ENCODE measurements at places on chromosomes 7 and 10.

DNA sequence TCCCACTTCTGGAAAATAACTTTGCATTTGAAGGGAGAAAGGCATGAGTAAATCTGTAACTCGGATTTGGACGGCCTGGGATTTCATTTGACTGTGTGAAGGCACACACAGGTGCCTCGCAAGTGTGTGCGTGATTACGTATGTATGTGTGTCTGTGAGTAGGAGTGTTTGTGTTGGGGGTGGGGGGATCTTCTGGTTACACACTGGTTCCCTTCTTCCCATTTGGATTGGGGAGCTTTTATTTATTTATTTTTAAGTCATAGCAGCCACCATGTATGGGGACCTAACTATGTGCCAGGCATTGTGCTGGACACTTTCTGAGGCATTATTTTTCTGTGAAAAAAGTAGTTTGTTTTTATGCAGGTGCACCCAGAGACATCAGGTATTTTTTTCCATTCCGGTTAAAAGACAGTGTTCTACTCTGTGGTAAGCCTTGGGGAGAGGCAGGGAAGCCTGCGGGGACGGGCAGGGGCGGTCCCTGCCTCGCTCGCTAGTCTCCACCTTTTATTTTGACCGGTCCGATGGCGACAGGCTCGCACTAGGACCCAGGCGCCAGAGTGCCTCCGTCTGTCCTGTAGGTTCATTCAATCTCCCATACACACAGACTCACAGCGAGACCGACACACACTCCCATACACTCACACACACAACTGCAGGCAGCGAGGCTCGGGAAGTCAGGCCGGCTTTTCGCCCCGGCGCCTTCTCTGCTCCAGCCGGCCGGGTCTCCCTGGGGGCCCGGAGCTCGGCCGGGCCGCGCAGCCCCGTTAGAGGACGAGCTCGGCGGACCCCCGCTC is at the start of gene MXI1:
Gene MXI1 (plus strand): TSS at position 595 of the 794 bp plus-strand sequence. CDS start 204 bp downstream, outside the sequence.
- DNase-seq, result peak; percentile 82

GRCh38 chr7:3146571-3147226 is 103.0 kb upstream of the CARD11 start:
- DNase-seq, result peak; percentile 40

DNA sequence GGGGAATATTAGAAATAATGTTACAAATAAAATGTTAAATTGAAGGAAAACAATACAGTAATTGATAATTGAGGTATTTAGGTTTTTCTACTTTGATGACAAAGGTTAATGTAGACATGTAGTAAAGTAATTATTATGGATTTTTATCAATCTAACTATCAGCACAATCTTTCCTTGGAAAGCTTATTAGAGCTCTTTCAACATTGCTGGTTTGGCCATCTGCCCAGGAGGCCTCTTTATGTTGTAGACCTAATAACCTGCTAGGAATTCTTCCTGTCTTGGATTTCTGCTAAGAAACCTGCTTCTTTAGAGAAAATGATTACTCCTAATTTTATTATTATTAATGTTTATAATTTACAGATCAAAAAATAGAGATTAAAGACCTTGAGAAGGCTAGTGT is 78.9 kb downstream of the CHRM2 start:
- peak; percentile 48 for DNase-seq

DNA sequence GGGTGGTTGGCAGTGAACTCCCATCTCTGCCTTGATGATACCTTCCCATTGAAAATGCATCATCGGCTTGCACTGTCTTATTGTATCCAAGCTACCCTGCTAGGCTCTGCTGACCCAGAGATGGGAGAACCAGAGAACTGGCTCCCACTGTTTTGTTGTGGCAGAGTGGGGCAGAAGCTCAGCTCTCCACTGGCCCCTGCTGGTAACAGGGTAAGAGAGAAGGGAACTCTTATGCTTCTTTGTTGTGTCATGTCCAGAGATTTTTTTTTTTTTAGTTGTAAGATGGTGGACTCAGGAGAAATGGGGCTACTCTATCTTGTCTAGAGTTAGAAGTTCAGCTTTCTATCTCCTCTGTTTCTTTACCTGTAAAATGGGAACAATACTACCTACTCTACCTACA is 100.5 kb upstream of the SDK1 start:
- peak; percentile 73 for DNase-seq

GRCh38 chr10:4541292-4541691 is 284.7 kb upstream of the AKR1E2 start:
- DNase-seq, result peak; percentile 91

- peak; percentile 31 for DNase-seq
Measured at GRCh38 chr10:33666686-33667480, 332.4 kb upstream of the NRP1 start.

DNA sequence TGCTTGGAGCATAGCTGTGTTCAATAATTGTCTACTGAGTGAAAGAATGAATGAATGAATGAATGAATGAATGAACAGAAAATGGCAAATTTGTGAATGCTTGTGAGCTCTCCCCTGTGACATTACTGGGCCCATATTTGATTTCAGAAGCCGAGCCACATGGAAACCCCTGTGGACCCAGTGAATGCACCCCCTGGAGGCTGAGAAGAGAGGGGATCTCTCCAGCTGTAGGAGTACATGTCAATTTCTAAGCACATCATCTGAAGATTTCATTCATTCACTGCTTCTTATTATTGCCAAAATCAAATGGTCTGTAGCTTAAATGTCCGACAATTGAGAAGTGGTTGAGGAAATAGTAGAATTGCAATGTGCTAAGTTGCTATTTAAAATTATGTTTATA is 58.3 kb upstream of the DOCK1 start:
- no peak for DNase-seq

DNA sequence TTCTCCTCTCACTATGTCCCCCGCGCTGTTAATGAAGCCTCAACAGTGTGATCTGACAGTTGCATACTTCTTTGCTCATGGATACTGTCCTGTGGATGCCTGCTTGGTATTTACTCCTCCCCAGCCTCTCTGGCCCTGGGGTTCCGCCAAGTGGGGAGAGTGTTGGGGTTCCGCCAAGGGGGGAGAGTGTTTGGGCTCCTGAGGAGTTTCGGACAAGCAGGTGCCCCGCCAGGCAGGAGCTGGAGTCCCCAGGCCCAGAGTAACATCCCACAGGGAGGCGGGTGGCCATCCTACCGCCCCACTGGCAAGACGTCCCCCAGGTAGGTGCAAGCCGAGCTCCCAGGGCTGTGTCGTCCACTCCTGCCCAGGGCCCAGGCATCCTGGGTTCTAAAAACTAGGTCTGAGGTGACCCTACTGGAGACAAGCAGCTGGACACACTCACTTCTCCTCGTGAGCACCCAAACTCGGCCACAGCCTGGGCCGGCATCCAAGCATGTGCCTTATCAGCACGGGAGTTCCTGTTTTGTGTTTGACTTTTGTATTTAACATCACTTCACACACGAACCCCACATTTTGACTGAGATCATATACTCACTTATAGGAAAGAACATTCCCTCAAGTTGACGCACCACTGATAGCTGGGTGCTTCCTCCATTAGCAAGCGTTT is 34.2 kb downstream of the CAMK2B start:
- peak; percentile 14 for DNase-seq

GRCh38 chr10:44558521-44558920 is 173.6 kb upstream of the CXCL12 start:
- DNase-seq, result peak; percentile 3

DNA sequence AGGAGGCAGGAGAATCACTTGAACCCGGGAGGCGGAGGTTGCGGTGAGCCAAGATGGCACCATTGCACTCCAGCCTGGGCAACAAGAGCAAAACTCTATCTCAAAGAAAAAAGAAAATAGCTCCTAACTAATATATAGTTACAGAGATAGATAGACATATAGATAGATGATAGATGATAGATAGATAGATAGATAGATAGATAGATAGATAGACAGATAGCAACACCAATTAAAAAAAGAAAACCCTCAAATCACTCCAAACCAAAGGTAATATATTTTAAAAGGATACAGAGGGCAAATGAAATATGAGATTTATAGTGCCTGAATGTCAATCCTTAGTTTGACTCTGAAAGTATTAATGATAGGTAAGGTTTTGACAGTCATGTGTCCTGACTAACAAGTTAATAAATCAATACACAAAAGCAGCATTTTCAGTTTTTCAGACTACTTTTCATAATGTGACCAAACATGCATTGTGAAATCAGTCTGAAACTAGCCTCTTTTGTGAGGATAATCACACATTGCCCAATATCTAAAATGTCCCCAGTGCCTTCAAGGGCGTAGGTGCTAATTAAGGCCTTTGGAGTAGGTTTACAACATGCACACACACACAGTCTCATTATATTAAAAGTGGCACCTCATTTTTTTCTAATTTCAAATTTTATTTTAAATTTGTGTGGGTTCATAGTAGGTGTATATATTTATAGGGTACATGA is 61.2 kb downstream of the BPGM start:
- DNase-seq, result no peak

DNA sequence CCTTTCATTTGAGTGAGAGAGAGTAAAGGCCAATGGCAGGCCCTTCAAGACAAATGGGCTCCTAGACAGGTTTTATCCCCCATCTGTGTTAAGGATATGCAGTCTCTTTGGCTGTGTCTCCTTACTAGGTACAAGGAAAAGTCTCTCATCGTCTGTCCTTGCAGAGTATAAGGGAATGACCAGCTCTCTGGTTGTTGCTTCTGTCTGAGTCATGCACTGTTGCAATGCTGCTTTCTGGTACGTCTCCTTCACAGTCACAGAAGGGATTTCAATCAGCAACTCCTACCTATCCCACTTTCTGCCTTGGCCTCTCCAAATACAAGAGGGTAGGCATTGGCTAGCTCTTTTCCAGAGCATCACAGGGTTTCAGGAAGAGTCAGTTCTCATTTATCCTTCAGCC is 48.1 kb downstream of the CTTNBP2 start:
- peak; percentile 64 for DNase-seq

- DNase-seq, result no peak
Measured at GRCh38 chr10:42977032-42977416, 99.8 kb upstream of the RET start.

- no peak for DNase-seq
Measured at GRCh38 chr7:381211-382042, 91.5 kb downstream of the FOXL3 start.

DNA sequence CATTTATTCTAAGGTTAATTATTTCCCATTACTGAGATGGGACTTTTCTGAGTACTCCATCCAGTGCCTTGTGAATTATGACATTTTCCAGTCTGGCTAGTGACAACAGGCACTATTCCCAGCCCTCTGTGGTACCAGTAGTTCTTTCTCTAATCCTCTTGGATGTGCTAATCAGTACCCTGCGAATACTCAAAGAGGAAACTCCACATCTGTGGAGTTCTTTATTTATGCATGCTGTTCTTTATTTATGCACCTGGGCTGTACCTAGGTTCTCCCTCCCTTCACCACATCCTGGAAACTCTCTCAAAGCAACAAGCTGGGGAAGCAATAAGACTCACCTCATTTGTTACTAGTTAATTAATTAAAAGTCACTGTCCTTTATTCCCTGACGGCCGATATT is 83.5 kb downstream of the TSPAN12 start:
- DNase-seq, result no peak

DNA sequence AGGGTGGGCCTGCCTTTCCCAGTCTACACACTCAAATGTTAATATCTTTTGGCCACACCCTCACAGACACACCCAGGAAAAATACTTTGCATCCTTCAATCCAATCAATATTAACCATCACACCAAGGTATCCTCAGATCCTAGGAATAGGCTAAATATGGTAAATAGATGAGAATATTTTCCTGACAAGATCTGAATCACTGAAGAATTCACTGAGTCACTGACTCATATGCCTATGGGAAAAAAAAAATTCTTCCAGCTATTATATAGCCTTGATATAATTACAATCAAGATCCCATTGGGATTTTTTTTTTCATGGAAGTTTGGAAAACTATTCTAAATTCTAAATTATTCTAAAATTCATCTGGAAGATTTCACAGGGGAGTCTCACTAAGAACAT is 65.8 kb downstream of the INHBA start:
- peak; percentile 7 for DNase-seq

- DNase-seq, result no peak
Measured at GRCh38 chr7:152025937-152026890, 740 bp downstream of the GALNT11 start.

GRCh38 chr10:44619975-44620374 is 235.1 kb upstream of the CXCL12 start:
- DNase-seq, result no peak

GRCh38 chr10:44992070-44992731 is 8.5 kb upstream of the ZNF22 start:
- DNase-seq, result no peak

GRCh38 chr10:3534433-3534832 is 250.6 kb downstream of the KLF6 start:
- no peak for DNase-seq

DNA sequence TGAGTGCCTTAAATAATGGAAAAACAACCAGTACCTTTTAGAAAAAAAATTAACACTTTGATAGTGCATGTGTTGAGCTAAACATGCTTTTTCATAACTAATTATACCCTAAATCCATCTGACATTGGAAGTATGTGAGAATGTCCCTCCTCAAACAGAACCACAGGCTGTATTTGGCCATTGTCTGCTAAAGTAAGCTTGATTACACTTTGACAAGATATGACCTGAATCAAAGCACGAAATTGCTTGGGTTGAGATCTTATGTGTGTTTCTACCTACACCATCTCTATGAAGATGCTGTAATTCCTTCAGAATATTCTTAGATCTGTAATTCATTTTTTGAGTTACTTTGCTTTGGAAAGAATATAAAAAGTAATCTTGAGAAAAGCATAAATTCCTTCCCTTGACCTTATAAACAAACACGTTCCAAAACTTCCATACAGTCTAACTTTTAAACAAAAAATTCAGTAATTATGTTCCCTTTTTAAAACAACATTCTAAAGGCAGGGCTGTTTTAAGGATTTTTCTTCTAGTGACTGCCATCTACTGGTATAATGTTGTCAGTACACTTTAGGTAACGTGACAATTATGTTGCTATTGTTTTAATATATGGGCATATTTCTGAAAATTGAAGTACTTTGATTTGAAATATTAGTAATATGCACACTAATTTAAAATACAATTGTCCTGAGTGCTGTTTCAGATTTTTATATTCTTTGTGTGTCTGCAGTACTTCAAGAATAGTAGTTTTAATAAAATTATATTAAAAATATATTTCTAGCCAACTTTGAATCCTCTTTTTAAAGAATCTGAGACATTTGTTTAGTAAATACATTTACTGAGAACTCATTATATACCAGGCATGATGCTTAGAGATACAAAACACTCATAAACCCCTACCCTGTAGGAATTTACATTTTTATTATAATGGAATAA is 20.9 kb downstream of the CD36 start:
- peak; percentile 50 for DNase-seq

GRCh38 chr10:68315582-68315981 is 16.3 kb upstream of the HNRNPH3 start:
- DNase-seq, result no peak

- no peak for DNase-seq
Measured at GRCh38 chr7:143385891-143386781, 5.0 kb downstream of the ZYX start.

GRCh38 chr7:121730869-121731268 is 142.1 kb upstream of the PTPRZ1 start:
- DNase-seq, result no peak

GRCh38 chr10:110330675-110331074 is 26.0 kb upstream of the SMNDC1 start:
- no peak for DNase-seq

GRCh38 chr10:35127289-35127891 is 744 bp downstream of the CREM start:
- DNase-seq, result peak; percentile 68
